Breast epithelium (tissue), 4 donors: ENCODE measurements at places on chromosomes 11 and 22.

DNA sequence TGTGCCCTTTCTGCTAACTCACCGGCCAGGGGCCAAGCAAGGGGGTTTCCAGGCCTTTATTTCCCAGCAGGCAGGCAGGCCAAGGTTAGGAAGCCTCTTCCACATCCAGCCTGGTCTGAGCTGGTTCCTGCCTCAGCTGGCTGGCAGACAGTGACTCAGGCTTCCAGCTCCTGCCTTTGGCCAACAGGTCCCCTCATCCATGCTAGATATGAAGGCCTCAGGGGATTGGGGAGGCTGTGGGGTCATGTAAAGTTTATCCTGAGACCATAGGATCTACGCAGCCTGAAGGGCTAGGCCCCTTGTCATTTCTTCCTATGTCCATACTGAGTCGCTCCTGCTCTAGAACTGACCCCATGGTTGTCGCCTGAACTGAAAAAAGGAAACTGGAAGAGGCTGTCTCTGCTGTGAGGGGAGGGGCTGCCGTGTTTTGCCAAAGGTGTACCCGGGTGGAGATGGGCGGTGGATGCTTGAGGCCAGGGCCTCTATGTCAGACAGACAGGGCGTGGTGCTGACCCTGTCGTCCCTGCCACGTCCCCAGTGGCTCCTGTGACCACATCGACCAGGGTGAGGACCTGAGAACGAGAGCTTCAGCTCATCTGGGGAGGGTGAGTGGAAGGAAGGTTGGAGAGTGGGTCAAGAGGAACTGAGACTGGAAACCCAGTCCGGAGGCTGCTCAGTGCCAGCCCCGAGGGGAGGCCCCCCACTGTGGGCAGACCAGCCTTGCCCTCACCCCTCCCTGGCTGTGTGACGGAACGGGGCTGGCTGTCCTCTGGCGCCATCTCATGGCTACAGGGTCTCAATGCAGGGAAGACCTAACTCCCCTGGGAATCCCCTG, 17.0 kb downstream of the P2RY6 start:
- no peaks in the 10 kb centered on the region for H3K27me3 ChIP-seq
- peak overlapping the region; percentile 50 for H3K27ac ChIP-seq
- H3K4me3 ChIP-seq: peak overlapping the region; percentile 27
- DNase-seq: no peak
- no peaks in the 10 kb centered on the region for H3K36me3 ChIP-seq
- no peaks in the 10 kb centered on the region for H3K4me1 ChIP-seq

GRCh38 chr11:35859301-35859700, 84.6 kb upstream of the LDLRAD3 start:
- no peak overlapping the region for H3K27ac ChIP-seq
- H3K4me3 ChIP-seq: no peak overlapping the region
- no peaks in the 10 kb centered on the region for H3K36me3 ChIP-seq
- no peak for DNase-seq

GRCh38 chr22:17307566-17307965, 61.7 kb upstream of the CECR2 start:
- H3K36me3 ChIP-seq: no peaks in the 10 kb centered on the region
- DNase-seq: no peak
- no peak overlapping the region for H3K4me3 ChIP-seq
- H3K4me1 ChIP-seq: no peaks in the 10 kb centered on the region
- no peak overlapping the region for H3K27ac ChIP-seq

GRCh38 chr22:44460691-44461375, 37.2 kb downstream of the RTL6 start:
- no peaks in the 10 kb centered on the region for H3K27me3 ChIP-seq
- H3K4me3 ChIP-seq: no peak overlapping the region
- DNase-seq: no peak
- no peaks in the 10 kb centered on the region for H3K36me3 ChIP-seq

- no peaks in the 10 kb centered on the region for H3K27me3 ChIP-seq
- H3K4me1 ChIP-seq: peaks cover 7% of the 10 kb centered on the region
- H3K36me3 ChIP-seq: no peaks in the 10 kb centered on the region
- no peak overlapping the region for H3K4me3 ChIP-seq
- no peak for DNase-seq
Observed at GRCh38 chr22:30610299-30610698, 3.3 kb downstream of the TCN2 start.
